ENCODE measurements at places on chromosomes 5 and 9.

DNA sequence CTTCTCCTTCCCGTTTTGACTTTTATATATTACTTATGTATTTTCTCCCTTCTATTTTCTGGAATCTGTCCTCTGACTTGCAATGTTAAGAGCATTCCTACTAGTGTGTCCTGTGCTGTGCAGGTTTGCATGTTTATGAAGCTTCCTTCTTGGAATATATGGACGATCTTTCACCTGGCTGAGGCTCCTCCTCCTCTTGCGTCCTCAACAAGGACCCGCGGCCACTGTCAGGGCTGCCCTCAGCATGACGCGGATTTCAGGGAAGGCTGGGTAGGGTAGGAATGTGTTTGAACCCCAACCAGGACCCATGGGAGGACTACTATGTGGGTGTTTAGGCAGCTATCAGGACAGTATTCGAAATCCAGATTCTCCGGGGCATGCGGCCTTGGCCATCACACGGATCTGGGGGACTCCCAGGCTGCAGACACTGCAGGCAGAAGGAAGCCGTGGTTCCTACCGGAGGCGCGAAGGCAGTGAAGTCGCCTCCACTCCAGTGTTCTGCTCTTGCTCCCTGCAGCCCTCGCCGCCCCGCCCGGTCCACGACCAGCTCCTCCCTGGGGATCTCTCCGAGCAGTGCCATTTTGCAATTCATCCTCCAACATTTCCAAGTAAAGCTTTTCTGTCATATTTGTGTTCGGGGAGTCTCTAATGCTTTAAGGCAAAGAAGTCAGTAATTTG, 37.0 kb upstream of the OSMR start:
- DNase-seq: no peak

- DNase-seq: no peak
Observed at GRCh38 chr5:11852717-11853087, 51.5 kb downstream of the CTNND2 start.

DNA sequence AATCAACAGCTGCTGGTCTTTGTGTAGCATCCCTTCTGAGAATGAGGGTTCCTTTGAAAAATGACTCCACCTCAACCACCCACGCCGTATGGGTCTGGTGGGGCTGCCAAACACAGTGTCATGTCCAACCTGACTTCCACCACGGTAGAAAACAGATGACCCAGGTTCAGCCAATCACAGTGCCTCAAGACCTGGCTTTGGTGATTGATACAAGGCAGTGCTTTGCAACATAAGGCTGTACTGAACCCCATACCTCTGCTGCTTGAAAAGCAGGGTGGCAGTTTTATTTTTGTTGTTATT, 11.5 kb upstream of the TGFBR1 start:
- DNase-seq: no peak

- no peak for DNase-seq
Observed at GRCh38 chr9:72494051-72494450, 27.4 kb upstream of the TMC1 start.

GRCh38 chr9:80954521-80954920, 734.8 kb downstream of the TLE1 start:
- DNase-seq: no peak

DNA sequence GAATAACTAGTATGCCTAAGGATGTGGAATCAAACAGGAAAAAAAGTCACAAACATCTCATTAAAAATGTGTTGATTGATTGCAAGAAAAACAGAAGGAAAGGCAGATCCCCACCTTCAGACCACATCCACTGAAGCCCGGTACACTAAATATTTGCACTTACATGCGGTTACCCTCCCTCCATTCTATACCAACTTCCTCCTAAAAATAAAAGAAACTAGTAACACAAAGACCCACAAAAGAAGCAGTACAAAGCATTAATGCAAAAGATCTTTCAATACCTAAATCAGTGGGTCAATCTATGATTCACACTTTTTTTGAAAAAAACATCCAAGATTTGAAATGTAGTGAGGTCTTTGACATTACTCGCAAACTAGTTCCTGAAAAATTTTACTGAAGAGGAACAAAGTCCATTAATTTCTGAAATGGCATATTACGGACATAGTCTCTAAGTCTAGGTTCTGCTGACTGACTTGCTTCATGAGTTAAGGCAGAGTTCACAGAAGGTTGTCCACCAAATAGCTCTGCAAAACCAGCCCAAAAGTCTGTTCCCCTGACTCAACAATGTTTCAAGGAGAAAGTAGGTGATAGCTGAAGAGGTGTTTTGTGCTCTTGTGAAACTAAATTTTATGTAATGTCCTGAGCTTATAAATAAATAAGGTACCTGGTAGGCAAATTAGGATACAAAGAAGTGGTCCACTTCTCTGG, 100.7 kb downstream of the PAM start:
- DNase-seq: no peak

DNA sequence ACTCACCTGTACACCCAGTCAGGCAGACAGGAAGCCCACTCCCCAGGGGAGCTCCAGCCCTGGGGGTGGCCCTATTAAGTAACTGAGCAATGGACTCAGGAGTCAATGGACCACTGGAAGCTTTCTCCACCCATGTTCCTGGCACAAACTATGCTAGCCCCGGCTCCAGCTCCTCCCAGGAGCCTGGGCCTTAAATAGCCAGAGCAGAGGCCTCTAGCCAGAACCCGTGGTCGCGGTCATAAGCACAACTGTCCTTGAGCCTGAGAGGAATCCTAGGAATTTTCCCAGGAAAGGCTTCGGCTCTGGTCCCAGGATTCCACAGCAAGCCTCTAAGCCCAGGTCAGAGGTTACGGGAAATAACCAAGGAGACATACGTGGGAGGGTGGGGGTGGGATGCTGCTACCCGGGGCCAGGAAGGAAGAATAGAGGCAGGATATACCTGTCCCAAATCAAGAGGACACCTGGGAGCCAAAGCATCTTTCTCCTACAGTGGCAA, 5.5 kb downstream of the SEPTIN8 start:
- no peak for DNase-seq

- peak; percentile 57 for DNase-seq
Observed at GRCh38 chr9:95516734-95517558, at the start of gene PTCH1. TSS of gene PTCH1 (minus strand) at chr9:95516971.

DNA sequence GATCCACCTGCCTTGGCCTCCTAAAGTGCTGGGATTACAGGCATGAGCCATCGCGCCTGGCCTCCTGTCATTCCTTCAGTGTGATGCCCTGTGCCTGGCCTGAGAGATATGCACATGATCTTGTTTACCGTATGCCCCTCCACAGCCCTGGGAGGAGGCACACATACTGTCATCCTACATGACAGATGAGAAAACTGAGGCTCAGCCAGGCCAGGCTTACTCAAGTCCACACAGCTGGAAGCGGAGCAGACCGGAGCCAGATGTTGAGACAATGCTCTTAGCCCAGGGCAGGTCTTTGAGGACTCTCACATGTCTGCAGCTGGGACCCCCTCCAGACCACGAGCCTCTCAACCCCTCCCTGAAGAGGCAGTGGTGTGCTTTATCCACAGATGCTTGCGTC, 38.7 kb upstream of the SH3PXD2B start:
- DNase-seq: no peak

GRCh38 chr9:32551276-32552051, 663 bp upstream of the SMIM27 start:
- DNase-seq: peak; percentile 39

DNA sequence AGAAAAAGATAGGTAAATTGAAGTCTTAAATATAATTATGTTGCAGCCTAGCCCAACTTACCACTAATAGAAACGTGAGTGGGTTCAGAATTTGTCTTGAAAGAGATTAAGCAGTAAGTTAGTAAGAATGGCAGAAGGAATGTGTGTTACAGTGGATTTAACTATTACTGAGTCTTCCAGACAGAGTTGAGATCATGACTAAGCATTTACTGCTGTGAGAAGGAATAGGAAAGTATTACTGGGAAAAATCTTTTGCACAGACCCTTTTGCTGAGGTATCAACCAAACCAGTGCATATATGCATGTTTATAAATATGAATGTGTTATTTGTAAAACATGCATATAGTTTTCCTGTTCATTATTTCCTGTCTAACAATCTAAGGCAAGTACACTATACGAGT, 112.8 kb upstream of the EFNA5 start:
- no peak for DNase-seq

DNA sequence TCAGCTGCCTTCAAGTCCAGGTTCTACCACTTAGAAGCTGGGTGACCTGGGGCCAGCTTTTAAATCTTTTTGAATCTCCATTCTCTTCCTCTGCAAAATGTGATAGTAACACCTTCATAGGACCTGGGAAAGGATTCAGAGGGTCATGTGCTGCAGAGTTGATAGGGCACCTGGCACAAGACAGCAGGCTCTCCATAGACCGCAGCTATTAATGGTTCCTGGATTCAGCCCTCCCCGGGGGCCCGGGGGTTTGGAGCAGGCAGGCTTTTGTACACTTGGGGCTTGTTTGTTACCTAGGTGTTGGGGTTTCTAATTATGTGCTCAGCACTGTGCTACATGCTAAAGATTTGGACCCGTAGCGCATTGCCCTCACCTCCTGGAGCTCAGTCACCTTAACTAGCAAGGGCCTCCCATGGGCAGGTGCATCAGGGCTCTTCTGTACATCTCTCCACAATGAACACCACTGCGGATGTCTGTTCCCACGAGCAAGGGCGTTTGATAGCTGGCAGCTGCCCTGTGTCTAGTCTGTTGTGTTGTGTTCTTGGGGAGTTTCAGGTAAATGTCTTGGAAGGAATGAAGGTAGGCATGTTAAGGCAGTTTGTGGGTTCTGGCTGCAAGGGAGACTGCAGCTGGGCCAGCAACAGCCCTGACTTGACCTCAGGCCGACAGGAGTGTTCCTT, 12.1 kb downstream of the PRRC2B start:
- DNase-seq: no peak

DNA sequence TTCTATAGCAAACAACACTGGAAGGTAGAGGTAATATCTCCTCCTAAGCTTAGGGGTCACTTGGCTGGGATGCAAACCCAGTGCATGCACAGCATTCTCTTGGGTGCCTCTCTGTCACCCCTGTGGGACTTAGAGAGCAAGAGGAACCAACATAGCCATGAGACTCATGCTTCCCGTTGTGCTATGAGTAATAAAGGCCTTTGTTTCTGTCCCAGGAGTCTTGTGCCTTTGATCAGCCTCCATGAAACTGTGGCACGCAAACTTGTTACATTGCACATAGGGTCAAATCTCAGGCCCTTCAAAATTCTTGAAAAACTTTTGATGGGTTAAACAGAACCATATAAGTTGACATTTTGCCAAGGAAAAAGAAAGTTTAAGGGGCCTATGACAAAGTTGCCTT, 272.8 kb downstream of the TAF11L14 start:
- no peak for DNase-seq

DNA sequence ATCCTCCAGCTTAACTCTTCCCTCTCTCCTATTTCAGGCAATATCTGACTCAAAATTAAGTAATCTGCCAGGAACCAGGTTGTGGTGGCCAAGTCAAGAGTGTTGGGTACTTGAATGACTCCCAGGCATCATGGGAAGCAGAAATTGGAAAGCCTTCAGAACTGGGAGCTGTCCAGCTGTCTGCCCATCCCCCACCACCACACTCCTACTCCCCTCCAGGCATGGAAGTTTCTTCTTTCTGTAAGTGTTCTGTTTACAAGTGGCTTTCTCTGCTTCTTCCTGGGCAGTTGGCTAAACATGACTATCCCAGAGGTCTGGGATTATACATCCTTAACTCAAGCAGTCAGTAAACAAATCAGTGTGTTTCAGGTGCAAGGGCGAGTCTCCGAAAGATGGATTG, 14.6 kb upstream of the PBX3 start:
- no peak for DNase-seq

GRCh38 chr5:164972973-164973372, 1467.6 kb downstream of the MAT2B start:
- no peak for DNase-seq
